Large intestine (tissue), 12 donors: ENCODE measurements at places on chromosomes 7 and 10. TPM values are rescaled to one million over a fixed set of nuclear protein-coding genes. Genes with fewer than 3 reads are reported as not detected.

GRCh38 chr7:47503281-47503680 lies 78.6 kb downstream of the TNS3 start:
- H3K4me3 ChIP-seq, result no peak overlapping the region
- H3K4me1 ChIP-seq, result peaks cover 57% of the 10 kb centered on the region
- peaks cover 48% of the 10 kb centered on the region for H3K36me3 ChIP-seq
- no peak for DNase-seq
- H3K27ac ChIP-seq, result no peak overlapping the region
- H3K27me3 ChIP-seq, result no peaks in the 10 kb centered on the region

GRCh38 chr10:5419466-5420094 lies 7.2 kb downstream of the NET1 start:
- H3K4me1 ChIP-seq, result no peaks in the 10 kb centered on the region
- DNase-seq, result no peak
- H3K27me3 ChIP-seq, result no peaks in the 10 kb centered on the region
- no peak overlapping the region for H3K27ac ChIP-seq
- H3K4me3 ChIP-seq, result no peak overlapping the region

- no peaks in the 10 kb centered on the region for H3K4me1 ChIP-seq
- no peak overlapping the region for H3K27ac ChIP-seq
- no peak overlapping the region for H3K4me3 ChIP-seq
- H3K36me3 ChIP-seq, result no peaks in the 10 kb centered on the region
- H3K27me3 ChIP-seq, result no peaks in the 10 kb centered on the region
Observed at GRCh38 chr10:44415121-44415520, 30.2 kb upstream of the CXCL12 start.

DNA sequence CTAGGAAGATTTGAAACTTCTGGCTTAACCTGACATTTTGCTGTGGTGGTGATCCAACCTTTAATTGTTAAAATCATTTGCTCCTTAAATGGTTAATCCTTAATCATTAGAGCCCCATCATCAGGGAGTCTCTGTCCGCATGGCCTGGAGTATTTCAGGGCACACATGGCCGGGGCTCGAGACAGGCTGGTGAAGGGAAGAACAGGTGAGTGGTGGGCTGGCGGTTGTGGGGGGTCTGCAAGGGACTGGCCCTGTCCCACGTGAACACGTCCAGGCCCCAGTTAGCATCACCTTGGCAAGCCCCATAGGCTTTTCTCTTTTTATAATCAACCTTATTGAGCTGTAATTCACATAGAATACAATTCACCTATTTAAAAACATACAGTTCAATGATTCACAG lies 109.5 kb downstream of the DNAJB6 start:
- H3K36me3 ChIP-seq, result no peaks in the 10 kb centered on the region
- no peaks in the 10 kb centered on the region for H3K4me1 ChIP-seq
- no peak for DNase-seq
- no peaks in the 10 kb centered on the region for H3K27me3 ChIP-seq

PDZD8 gene
- 34.7 TPM for polyA plus RNA-seq

ABCB4 gene
- polyA plus RNA-seq, result 1.0 TPM

DYDC2 gene
- 0.42 TPM for polyA plus RNA-seq

LRRN3 gene
- 7.1 TPM for polyA plus RNA-seq

LIPJ gene
- 0.10 TPM for polyA plus RNA-seq

NPTX2 gene
- polyA plus RNA-seq, result 9.2 TPM
